Activated T-cell treated with anti-CD3 and anti-CD28 coated beads for 48 hours (primary cell): ENCODE measurements at places on chromosomes 1 and 21.

GRCh38 chr1:39266269-39266668 is 61.8 kb downstream of the MACF1 start:
- no peak for DNase-seq

DNA sequence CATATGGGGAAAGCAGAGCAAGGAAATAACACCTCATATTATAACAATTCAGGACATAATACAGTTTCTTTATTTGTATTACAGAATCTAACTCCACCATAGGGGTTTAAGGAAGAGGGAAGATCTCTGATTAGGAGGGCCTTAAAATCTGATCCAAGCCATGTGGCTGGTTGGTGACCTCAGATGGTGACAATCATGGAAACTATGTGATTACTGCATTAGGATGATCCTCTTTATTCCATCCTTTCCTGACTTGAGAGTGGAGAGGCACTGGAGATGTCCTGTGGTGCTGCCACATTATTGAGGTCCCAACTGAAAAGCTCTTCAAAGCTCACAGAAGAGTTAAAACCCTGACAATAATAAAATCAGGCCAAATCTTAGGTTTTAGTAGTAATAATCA is 168.1 kb upstream of the BEND5 start:
- DNase-seq, result no peak

GRCh38 chr1:245292553-245292952 is 137.8 kb downstream of the KIF26B start:
- DNase-seq, result no peak

GRCh38 chr1:59565611-59566410 is 248.9 kb upstream of the HOOK1 start:
- no peak for DNase-seq

- DNase-seq, result no peak
Observed at GRCh38 chr1:223680188-223680587, 14.7 kb upstream of the CAPN8 start.

DNA sequence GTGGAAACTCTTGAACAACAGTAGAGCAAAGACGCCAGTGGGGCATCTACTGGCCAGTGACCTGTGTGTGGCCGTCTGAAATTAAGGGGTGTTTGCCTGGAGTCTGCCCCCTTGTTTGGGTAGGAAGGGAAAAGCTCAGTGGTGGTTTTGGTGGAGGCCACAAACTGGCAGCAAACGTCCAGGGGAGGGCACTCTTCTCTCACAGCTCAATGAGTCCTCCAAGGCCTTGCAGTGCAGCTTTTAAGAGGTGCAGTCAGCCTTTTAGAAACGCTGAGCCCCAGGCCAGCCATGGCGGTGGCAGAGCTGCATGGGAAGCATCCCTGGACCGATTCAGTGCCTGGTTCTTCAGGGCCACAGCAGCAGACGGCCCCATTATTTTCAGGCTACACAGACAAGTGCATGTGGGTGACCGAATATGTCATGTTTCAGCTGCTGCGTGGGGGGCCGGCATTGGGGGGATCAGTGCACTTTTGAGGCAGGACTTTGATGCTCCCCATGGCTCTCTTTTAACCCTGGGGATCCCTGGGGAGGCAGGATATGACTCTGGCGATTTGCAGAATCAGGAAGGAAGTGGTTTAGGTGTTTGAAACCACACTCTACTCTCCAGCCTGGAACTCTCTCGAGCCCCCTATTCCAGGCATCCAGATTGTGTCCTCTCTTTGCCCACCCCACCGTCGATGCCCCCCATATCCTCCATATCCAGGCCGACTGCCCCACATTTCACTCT is 414.0 kb downstream of the PRDM2 start:
- DNase-seq, result no peak

DNA sequence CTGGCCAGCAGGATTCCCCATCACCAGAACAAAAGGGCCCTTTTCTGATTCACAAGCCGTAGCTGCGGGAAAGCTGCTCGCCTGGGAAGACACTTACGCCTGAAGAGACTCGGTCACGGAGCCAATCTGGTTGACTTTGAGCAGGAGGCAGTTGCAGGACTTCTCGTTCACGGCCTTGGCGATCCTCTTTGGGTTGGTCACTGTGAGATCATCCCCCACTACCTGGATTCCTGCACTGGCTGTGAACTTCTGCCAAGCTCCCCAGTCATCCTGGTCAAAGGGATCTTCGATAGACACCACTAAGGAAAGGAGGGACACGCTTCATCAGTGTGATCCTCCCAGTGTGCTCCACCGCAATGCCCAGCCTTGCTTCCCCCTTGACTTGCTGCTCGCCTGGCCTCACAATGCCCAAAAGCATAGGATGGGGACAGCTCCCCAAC is 14.7 kb downstream of the ENO1 start:
- DNase-seq, result no peak

DNA sequence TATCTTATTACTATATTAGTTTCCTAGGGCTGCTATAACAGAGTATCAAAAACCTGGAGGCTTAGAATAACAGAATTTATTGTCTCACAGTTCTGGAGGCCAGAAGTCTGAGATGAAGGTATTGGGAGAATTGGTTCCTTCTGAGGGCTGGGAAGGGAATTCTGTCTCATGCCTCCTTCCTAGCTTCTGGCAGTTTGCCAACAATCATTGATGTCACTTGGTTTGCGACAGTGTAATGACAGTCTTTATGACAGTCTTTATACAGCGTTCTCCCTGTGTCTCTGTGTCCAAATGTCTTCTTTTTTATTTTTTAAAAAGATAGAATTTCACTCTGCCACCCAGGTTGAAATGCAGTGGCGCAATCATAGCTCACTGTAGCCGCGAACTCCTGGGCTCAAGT is 15.8 kb upstream of the CENPF start:
- DNase-seq, result no peak

- no peak for DNase-seq
Observed at GRCh38 chr1:8384577-8384976, 66.7 kb downstream of the SLC45A1 start.

DNA sequence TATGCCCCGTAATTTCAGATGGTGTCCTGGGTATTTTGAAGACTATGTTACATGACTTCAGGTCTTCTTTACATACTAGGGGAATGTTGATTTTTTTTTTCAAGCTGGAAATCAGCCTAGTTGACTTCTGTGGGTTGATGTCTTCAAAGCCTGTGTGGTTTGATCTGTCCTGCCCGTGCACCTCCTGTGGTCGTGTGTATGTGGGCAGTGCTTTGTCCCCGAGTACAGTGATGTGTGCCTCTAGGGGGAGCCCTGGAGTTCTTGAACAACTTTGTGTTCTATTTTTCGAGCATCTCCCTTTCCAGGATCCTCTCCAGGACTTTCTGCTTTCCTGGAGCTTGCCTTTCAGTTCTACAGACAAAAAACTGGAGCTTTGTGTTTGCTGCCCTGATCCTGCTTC is 28.9 kb downstream of the OBSCN start:
- no peak for DNase-seq

GRCh38 chr1:243497939-243498681 is 242.3 kb downstream of the SDCCAG8 start:
- no peak for DNase-seq

DNA sequence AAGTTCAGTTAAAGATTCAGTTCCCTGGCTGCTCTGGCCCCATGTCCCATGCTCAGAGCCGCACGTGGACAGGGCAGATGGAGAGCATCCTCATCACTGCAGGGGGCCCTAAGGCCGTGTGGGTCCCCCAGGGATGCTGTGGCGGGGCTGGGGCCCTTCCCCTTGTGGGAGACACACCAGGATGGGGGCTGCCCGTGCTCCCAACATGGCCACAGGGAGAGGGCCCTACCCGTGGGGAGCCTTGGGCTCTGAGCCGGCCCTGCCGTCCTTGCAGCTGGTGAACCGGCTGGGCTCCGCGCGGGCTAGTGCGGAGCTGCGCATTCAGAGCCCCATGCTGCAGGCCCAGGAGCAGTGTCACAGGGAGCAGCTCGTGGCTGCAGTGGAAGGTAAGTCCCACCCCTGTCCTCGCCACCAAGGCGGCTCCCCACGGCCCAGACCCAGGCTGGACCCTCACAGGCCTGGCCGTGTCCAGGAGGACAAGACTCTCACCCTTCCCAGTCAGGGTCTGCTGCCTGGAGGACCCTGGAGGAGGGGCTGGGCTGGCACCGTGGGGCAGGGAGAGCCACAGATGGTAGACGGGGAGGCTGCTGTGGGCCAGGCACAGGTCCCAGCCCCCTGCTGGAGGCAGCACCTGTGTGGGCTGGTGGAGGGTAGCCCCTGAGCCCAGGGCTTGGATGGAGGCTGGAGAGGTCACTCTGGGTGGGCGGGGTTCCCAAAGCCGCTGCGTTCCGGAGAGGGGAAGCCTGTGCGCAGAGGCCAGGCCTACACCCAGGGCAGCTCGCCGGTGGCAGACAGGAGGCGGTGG is 53.8 kb downstream of the TRIM11 start:
- no peak for DNase-seq

- DNase-seq, result no peak
Observed at GRCh38 chr1:39922251-39922688, 20.6 kb upstream of the MYCL start.

DNA sequence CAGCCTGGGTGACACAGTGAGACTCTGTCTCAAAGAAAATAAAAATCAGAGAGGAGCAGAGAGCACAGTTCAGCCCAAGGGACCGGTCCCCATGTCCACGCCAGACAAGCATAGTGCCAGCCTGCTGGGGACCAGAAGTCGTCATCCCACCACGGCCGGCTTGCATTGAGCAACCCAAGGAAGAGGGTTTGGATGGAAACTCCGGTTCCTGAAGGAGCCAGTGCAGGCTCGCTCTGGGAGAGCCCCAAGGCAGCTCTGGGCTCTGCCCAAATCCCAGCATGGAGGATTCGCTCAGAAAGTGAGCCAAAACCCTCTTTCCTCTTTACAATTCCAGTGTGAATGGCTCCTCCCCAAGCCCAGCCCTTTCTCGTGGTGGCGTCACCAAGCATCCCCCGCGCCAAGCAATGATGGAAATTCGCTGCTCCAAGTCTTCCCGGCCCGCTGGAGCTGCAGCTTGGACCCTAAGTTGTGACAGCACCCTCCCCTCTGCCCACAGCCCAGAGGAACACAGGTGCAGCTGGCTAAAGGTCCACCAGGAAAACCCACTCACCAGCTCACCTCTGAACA is 64.1 kb upstream of the SLC25A33 start:
- no peak for DNase-seq

GRCh38 chr1:246066573-246066972 is 440.5 kb downstream of the SMYD3 start:
- DNase-seq, result no peak

GRCh38 chr1:226009650-226010044 is 10.5 kb upstream of the SDE2 start:
- no peak for DNase-seq

DNA sequence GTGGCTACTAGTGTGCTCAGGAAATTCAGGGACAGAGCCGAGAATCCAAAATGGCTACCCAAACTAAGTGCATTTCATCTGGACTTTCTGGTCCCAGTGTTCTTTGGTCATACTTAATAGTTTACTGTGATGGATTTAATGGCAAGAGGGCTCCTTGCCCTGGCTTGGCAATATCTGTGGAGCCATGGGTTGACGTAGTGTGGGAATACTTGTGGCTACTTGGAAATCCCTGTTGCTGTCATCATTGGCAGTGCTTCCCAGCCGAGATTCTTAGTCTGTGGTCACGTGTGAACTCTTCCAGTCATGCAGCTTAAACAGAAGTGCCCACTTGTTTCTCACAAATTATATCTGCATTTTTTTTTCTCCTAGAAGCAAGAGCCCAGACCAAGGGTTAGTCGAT is 198.9 kb downstream of the HS2ST1 start:
- no peak for DNase-seq

DNA sequence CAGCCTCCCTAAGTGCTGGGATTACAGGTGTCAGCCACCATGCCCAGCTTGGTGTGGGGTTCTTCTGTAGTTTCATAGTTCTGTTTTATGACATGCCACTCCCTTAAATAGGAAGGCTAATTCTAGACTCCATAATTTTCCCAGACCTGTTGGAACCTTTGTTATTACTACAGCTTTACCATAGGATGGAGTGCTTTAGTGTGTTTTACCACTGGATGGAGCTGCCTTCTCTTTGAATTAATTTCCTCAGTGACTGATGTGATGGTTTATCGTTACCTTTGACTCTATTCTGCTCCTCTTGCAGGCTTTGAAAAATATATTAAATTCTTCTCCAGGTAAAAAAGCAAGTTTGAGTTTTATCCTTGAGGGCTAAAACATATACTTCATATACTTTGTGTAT is 84.6 kb upstream of the NEK7 start:
- DNase-seq, result no peak

GRCh38 chr1:18743233-18743632 is 112.6 kb downstream of the PAX7 start:
- no peak for DNase-seq

DNA sequence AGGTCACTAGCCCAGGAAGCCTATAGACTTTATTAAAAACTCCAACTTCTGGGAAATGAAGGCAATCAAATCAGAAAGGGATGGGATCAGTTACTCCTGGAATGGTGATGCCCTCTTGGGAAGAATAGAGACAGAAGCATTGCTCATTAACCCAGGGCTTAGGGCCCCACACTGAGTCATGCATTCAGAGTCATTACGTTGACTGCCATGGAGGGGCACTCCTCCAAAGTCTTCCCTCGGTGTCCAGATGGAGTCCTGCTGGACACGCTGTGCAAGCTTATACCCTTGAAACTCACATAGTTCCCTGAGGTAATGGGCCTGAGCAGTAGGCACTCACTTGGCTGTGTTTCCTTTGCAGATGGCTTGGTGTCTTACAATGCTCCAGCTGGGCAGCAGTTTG is 35.2 kb upstream of the HSD17B7 start:
- DNase-seq, result no peak

DNA sequence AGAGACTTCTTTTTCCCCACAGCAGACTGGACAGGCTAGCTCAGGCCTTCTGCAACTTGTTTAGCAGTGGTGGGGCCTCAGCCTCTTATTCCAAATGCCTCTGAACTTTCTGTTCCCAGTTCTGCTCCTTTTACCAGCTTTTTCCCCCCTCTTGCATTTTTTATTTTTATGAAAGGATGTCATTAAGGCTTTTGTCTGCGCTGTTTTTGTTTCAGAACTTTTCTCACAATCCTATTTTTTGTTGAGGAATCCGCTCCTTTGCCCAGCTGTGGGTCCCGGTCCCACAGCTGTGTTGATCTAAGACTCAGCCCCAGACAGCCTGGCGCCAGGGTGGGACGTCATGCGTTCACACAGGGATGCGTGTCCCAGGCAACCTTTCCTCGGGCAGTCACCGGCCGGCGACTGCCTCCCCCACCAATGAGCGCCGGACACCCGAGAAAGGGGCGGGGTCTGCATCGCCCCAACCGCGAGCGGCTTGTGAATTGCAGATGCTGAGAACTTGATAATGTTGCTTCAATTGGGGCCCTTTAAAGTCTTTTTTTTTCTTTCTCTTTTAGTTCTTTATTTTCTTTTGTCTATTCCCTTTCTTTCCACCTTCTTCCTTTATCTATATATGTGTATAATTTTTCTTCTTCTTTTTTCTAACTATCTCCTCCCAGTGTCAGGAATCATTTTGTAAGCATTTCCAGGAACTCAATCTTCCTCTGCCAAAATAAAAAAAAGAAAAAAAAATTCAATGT is 3.0 kb upstream of the ID3 start:
- no peak for DNase-seq
